Left ventricle myocardium superior (tissue), 1 donor: ENCODE measurements at places on chromosomes 12 and 14. TPM values are rescaled to one million over a fixed set of nuclear protein-coding genes. Genes with fewer than 3 reads are reported as not detected.

GRCh38 chr14:71574976-71575375 lies 357.3 kb upstream of the RGS6 start:
- no peak for DNase-seq

Gene KCNA5
- total RNA-seq = 2.2 TPM

Gene TDG
- 11.2 TPM for total RNA-seq

DNA sequence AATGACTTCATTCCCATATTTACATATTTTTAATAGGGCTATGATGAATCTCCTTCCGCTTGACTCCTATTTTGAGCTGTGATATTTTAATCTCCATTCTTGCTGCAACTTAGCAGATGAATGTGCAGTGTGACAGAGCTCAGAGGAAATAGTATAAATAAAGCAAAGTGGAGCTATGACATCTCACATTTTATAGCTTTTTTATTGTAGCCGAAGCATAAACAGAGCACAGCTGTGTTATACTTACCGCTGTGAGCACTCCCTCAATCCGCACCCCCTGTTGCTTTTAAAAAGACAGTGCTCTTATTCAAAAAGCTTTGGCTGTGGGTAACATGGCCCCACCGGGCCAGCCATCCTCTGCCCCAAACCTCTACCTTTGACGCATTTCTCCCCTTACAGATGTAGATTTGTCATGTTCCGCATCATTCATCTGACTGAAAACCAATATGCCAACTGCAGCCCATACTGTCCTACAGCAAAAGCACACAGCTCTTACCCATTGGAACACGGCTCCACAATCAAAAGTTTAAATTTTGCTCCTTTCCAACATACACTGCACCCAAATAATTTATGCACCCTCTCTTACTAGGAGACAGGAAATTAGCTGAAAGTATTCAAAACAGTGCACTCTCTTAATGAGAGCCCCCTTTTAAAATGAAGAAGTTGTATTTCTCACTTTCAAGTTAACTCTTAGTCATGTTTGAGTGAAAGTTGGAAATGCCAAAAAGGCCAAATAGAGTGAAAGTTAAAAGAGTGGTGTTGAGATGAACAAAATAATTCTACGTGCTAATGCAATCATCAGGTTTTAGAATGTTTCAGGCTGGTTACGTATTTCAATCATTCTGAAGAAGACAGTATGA lies 429.3 kb upstream of the SOX5 start:
- DNase-seq = no peak

Gene EIF4B
- 513 TPM for total RNA-seq

- no peak for DNase-seq
Measured at GRCh38 chr12:78038986-78039385, 208.3 kb downstream of the NAV3 start.

- no peak for DNase-seq
Measured at GRCh38 chr12:43338848-43339526, 213.0 kb downstream of the ADAMTS20 start.

DNA sequence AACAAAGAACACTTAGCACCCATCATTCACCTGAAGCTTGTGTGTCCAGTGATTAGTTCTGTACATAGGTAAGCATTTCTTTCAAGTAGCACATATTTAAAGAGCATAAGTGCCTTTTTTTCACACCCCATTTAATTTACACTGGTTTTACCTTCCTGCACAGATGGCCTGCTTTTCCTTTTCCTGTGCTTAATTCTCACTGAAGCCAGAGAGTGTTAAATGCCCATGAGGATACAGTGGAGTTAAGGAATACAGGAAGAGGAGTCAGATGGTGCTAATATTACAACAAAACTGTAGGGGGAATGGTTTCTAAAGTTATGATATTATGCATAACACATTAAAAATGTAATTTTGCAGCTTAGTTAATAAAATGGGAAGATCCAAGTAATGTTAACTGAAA lies 31.0 kb upstream of the SLC38A1 start:
- no peak for DNase-seq

Gene SLC38A2
- total RNA-seq = 165 TPM

- DNase-seq = peak; percentile 36
Measured at GRCh38 chr12:53064613-53065436, 14.4 kb downstream of the SPRYD3 start.

DNA sequence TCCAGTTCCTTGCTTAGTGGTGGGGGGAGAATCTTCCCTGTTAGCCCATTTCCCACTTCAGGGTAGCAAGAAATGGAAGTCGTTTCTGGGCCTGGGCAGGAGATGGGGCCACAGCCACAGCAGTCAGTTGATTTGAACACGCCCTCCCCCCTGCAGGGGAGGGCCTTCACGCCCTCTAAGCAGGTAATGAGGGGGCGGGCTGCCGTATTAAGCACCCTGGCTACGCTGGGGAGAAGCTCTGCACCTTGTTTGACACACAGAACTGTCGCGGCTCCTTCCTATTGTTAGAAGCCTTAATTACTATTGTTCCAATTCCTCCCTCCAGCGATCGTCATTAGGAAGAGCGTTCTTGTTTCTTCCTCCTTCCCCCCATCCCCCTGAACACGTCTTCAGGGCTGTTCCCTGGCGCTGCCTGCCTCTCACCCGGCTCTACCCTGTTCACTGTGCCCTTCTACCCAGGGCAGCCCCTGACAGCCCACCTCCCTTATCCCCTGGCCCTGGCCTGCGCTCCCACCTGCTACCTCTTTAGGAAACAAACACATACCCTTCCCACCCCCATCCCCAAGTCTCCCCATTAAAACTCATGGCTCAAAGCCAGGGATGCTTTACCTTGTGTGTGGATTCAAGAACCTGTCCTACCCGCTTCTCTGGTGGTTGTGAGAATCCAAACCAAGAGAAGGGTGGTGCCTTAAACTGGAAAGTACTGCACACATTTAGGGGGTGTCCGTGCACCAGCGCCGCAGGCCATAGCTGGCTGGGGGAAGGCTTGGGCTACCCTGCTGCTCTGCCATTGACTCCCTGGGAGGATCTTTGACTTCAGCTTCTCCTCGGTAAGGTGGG lies 137.6 kb downstream of the TSPAN9 start:
- DNase-seq = peak; percentile 26

DNA sequence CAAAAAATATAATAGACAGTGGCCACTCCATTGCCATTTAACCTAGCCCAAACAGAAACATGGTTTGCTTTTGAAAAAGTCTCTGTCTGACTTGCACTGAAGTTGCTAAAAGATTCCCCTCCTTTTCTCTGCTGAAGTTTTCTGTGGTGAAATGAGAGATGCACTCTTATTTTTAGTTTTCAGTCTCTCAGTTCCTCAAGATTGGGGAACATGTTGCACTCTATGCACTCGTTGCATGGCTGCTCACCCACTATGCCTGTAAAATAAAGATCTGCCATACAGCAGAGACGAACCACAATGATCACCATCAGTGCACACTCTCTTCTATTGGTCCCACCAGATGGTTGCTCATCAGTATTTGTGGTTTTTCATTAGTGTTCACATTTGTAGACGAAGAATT lies 13.1 kb upstream of the DAAM1 start:
- DNase-seq = no peak

DNA sequence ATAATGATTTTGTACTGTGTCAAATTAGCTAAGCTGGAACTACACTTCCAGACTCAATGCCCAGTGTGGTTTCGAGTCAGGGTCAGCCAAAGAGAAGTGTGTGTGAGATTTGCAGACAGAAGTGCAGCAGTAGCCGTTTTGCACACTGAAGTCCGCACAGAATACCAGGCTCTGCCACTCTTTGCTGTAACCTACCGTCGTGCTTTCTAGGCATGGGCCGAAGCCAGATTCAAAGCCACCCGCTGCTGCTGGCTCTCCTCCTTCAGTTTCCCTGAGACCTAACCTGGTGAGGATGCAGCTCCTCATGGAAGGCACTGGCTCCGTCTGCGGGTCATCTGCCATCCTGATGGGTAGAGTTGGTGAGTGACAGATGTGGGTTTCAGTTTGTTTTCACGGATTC lies 48.8 kb downstream of the LRTM2 start:
- DNase-seq = no peak

DNA sequence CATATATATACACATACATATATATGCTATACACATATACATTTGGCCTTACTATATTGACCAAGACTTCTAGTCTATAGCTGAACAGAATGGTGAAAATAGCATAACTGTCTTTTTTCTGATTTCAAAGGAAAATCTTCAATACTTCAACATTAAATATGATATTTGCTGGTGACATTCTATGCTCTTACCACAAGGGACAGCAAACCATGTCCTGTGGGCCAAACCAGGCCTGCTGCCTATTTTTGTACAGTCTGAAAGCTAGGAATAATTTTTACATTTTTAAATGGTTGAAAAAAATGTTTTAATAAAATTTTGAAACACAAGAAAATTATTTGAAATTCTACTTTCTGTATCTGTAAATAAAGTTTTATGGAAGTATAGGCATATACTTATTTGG lies 63.6 kb downstream of the EML5 start:
- DNase-seq = no peak

GRCh38 chr12:101826766-101827368 lies 3.9 kb downstream of the GNPTAB start:
- DNase-seq = no peak

DNA sequence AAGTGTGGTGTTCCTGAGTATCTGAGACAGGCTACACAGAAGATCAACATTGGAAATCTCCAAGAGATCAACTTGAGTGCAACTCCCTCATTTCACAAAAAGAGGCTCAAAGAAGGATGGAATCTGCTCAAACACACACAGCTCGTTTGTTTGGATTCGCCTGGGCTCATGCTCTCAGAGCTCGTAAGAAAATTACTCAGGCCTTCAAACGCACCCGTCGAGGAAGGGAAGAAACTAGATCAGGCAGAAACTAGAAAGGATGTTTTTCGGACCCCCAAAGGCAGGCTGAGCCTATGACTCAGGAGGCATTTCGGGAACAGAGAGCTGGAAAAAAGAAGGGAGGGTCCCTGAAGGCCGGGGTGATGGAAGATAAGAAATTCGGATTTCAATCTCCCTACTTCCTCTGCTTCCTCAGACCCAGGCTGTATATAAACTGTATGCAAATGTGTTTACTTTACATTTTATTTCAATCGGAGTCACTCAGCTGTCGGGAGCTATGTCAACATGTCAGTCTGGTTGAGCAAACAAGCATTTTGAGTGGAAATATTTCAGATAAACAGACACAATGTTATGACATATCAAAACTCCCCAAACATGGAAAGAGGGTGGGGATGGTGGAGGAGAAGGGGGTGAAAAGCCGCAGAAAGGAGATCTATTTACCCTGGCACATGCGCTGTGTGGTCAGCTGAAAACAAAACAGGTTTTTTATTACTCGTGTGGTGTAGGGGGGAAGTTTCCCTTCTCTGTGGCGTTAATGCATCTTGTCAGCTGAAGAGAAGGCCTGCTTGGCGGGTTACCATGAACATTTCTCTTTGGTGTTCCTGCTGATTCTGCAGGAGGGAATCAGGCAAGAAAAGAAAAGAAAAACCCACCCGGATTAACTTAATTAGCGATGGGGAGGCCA lies 129.1 kb upstream of the TBX3 start:
- DNase-seq = no peak

- peak; percentile 25 for DNase-seq
Measured at GRCh38 chr12:132152411-132152821, 8.2 kb downstream of the NOC4L start.

Gene JAG2
- 33.6 TPM for total RNA-seq

DNA sequence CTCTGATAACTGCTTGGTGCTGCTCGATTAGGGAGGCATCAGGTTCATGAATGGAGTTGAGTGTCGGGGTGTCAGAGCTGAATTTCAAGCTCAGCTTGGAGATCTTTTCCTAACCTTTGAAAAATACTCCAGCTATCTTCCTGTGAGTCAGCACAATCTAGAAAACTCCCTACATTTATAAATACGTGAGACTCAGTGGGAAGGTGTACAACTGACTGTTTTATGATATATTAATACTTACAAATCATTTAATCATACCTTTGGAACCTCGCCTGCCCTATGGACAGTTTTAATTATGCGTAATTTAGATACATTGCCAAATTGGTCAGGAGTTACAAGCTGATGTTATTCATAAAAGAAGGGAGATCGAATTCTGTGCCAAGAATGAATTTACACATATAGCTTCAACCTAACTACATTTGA lies 961 bp downstream of the CMAS start:
- no peak for DNase-seq

Gene ARHGAP5
- total RNA-seq = 263 TPM

GRCh38 chr14:61476105-61476753 lies 154.8 kb downstream of the PRKCH start:
- DNase-seq = no peak

- peak; percentile 48 for DNase-seq
Measured at GRCh38 chr12:48998497-48999353, 450 bp downstream of the DDN start.

DNA sequence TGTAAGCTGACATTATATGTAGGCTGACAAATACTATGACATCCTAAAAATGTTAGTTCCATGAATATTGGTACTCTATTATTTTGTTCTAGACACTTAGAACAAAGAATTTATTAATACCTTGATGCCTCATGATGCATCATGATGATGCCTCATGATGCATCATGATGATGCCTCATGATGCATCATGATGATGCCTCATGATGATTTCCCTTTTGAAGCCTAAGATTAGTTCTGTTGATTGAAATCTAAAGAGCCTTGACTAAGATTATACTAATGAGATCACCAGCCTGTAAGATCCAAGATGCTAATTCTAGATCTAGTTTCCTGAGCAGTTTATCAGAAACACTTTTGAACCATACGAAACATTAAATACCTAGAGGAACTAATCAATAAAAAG lies 4.6 kb upstream of the CEP128 start:
- DNase-seq = no peak

Gene SMIM41
- total RNA-seq = not detected

- no peak for DNase-seq
Measured at GRCh38 chr12:132544080-132544397, 54.1 kb downstream of the FBRSL1 start.

Gene PSEN1
- 24.1 TPM for total RNA-seq

Gene PPFIA2
- total RNA-seq = 0.37 TPM

DNA sequence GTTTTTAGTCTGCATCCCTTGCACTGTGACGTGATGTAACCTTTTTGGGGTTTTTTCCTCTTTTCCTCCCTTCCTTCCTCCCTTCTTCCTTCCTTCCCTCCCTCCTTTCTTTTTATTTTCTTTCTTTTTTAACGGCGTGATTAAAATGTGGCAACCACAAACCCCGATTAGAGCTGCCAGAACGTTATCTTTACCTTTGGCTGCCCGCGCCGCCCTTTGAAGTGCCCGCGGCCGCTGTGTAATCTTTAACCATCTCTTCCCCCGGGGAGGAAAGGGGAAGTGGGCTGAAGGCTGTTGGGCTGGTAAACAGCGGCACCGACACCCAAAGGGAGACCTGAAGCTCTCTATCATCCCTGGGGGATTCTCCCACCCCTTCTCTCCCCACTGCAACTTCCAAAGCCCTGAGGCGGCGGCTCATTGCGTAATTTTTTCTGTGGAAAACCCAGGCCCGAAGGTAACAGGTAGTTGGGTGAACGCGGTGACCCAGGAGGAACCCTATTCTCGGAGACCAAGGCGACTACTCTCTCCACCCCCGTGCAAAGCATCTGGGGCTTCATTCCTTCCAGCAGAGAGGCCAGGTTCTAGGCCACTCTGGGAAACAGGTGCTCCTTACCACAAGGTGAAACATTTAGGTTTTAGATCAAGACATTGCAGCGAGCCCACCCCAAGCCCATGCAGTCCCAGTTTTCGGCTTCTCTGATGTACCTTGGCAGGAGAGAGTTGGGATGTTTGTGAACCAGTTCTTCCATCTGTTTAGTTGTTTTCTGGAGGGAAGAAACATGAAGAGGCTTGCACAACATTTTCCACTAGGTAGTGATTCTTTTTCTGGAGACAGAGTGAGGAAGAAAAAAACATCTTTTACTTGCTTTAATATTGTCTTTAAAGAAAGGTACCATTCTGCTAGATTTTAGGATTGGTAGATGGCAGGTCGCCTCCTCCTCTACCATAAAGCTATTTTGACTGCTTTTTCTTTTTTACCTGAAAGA lies 1.5 kb downstream of the LGR5 start:
- DNase-seq = no peak
